Activated T-cell treated with anti-CD3 and anti-CD28 coated beads for 4 hours (primary cell): ENCODE measurements at places on chromosomes 16 and 17.

- DNase-seq = no peak
These were observed 4.7 kb downstream of the PLEKHG4 start for GRCh38 chr16:67283826-67284555.

DNA sequence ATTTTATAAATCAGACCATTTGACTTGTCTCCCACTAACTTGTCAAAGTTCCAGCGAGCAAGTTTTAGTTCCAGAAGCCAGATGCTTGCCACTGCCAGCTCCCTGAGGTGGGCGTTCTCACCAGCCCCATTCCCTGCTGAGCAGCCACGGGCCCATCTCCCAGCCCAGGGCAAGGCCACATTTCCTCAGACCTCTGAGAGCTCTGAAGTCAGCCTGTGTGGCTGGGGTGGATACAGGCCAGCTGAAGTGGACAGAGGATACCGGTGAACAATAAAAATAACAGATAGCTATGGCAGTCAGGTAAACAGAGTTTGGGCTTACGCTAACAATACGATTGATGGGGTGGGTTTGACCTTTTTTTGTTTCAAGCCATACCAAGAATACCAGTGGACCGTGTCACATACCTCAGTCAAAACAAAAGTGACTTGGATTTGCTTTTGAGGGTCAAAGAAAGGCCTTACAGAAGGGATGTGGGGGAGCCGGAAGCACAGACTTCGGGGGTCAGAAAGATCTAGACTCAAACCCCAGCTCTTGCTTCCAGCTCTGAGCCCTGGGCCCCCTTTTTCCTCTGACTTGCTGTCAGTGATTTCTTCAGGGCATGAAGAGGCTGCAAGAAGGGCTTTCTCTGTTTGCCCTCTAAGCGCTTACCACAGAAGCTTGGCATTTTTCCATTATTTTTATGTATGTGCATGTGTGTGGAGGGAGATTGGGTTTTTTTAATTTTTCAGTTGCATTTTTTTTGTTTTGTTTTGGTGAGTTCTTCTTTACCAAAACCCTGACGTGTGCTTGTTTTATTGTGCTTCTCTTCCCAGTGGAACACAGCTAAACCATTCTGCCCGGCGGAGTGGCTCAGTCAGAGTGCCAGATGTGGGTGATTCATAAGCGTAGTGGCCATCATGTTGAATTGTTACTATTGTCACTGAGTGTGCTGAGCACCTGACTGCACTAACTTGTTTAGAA is 109.9 kb downstream of the GNAO1 start:
- DNase-seq = no peak

DNA sequence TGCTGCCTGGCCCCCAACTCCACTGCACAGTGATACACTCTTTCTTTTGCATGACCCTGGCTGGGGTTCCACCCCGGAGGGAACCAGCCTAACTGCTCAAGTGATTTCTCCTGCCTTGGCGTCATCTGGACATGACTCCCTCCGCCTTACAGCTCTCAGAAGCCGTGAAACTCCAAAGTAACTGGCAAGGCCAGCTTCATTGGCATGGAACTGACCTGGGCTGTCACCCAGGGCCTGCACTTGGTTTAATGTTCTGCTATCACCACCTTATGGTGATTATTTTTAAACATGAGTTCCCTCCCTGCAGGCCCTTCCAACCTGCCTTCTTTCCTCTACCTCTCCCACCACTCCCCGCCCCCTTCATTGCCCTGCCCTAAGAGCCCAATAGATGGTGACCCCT is 139.7 kb upstream of the CDH5 start:
- no peak for DNase-seq

DNA sequence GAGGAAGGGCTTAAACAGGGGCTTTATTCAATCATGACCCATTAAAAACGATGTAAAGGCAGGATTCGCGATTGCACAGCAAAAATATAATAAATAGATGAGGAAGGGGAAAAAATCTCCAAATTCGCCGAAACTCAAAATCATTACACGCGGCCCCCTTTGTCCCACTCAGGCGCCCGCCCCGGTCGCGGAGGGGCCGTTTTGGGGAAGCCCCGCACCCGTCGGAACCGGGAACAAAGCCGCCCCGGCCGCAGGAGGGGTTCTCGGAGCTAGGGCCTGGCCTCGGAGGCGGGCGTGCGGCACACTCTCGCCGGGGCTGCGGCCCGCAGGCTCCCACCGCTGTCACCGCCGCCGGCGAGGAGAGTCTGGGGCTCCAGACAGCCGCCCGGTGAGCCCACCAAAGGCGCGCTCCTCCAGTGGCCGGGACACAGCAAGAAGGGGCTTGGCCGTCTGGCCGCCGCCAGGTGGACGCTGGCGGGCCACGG is 521 bp downstream of the C16orf87 start:
- peak; percentile 9 for DNase-seq

DNA sequence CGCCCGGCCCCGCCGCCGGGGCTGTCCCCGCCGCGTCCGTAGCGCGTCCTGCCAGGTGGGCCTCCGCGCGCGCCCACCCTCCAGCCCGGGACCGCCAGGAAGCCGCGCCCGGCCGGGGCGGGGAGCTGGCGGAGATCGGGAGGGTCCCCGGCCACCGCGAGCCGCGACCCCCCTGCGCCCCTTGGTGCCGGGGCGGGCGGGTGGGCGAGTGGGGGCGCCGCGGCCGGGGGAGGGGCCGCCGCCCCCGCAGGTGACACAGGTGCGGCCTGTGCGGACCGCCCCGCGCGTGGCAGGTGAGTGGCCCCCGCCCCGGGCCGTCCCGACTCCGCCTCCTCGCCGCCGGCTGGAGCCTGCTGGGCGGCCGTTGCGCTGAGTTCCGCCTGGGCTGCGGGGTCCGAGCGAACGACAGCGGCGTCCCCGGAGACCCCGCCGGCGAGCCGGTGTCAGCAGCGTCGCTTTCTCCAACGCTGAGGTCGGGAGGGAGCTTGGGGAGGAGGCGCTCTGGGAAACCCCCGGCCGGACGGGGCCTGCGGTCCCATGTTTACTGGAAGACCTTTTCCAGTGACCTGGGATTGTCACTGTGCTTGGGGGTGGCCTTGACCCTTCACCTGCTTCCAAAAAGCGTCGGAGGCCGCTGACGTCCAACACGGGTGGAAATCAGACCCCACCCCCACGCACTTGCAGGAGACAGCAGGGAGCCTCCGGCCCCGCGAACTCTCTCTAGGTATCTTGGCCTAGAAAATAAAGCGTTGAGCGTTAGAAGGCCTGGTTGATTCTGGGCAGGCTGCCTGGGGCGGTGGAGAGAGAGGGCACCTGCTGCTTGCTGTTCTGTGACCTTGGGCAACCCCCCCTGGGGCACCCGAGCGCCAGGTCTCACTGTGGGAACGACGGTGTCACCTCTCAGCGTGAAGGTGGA is 542 bp downstream of the KLHL36 start:
- DNase-seq = no peak

GRCh38 chr16:10609402-10609774 is 29.0 kb upstream of the EMP2 start:
- no peak for DNase-seq

- no peak for DNase-seq
These were observed 4.0 kb downstream of the ZNF598 start for GRCh38 chr16:2005646-2006045.

GRCh38 chr17:40958086-40958953 is 8.4 kb downstream of the KRT39 start:
- DNase-seq = no peak

- no peak for DNase-seq
These were observed 209.3 kb downstream of the FTO start for GRCh38 chr16:53913099-53913870.
